Activated effector memory CD4-positive, alpha-beta T cell treated with anti-CD3 and anti-CD28 coated beads, Interleukin-2, amount 50 U/mL, for 16 hours (primary cell): ENCODE measurements at places on chromosomes 16 and 17.

DNA sequence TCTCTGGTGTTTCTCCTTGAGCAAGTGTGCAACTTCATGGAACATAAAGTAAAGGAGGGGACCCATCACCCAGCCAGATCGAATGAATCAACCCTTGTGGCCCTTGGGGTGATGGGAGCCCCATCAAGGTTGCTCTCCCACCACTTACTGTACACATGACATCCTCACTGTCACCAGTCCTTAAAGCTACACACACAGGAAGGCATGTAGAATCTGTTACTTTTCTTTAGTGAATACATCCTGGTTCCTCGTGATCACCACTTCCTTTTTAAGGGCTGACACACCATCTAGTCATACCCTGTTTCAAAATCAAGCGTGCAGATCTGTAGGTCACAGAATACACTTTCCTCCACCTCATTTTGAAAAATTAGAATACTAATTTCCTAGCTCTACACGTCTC, 22.6 kb upstream of the MPHOSPH6 start:
- DNase-seq: no peak

DNA sequence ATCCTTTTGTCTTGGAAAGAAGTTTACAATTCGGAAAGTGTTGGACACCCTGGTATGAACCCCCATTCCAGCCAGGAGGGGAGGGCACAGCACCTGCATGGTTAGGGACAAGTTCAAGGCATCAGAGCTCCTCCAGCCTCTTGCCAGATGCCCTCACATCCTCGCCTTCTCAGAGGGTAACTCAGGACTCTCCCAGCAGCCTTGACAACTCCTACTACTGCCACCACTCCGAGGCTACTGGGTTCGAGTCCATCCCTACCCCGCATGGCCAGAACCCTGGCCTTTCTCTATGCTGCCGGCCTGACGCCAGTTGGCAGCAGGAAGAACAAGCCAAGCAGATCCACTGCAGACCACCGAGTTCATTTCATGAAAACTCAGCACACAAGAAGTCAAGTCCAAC, 34.1 kb downstream of the AXIN2 start:
- peak; percentile 56 for DNase-seq

GRCh38 chr16:77937473-77938149, 84.7 kb upstream of the CLEC3A start:
- DNase-seq: no peak

GRCh38 chr17:16262201-16262600, 45.2 kb downstream of the PIGL start:
- no peak for DNase-seq

DNA sequence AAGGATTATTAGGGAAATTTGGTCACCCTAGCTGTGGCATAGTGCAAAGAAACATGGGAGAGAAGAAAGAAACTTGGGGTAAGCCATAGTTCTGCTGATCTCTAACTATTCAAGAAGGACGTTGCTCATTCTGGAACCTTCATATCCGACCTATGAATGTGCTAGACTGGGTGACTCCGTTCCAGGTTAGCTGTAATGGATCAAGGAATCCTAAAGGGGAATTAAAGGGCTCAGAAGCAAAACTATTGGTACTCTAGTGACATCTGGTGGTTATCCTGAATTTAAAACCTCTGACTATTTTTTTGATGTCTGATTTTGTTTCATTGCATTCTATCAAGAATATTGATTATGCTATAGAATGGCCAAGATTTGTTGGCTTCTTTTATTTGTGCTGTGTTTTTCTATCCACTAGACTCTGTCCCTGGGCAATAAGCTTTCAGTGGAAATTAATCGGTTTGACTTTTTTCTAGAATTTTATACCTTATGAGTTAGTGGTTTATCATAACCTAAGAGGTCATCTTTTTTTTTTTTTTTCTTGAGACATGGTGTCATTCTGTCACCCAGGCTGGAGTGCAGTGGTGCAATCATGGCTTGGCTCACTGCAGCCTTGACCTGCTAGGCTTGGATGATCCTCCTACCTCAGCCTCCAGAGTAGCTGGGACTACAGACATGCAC, 19.5 kb downstream of the PCTP start:
- DNase-seq: no peak

DNA sequence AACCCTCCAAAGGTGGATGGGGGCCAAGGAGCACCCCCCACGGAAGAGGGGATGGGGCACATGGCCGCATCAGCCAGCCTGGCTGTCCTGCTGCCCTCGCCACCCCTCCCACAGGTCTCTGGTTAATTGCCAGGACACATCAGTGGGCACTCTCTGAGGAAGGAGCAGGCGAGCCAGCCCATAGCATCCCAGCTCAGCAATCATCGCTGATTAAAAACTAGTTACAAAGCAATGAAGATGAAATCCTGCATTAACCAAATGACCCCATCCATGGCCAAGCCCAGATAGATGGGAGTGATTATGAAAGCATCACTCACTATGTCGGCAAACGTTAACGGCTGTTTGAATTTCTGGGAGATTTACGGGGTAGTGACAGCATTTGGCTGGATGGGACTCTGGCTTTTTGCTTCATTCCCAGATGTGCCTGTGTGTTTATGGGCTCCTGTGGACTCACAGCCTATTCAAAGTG, 45.3 kb downstream of the CCDC182 start:
- peak; percentile 38 for DNase-seq

GRCh38 chr17:45227926-45228762, 6.5 kb downstream of the FMNL1 start:
- DNase-seq: peak; percentile 74

DNA sequence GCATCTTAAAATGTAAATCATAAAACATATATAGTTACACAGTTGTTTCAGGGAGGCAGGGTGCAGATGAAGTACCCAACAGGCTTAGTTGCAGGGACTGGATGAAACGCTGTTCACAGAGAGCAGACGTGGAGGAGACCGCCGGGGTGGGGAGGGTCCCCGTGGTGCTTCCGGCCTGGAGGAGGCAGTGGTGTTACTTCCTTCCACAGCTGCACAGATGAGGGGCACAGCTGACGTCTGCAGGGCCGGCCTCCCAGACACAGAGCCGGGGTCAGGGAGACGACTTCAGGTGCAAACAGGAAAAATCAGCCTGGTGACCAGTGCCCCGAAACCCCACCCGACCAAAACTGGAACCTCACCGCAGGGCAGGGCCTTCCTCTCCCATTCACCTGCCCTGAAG, 17.1 kb downstream of the SPIRE2 start:
- no peak for DNase-seq

GRCh38 chr17:6695565-6695964, 17.6 kb downstream of the SLC13A5 start:
- DNase-seq: no peak
